CD4-positive, CD25-positive, alpha-beta regulatory T cell (primary cell): ENCODE measurements at places on chromosomes 13 and 19.

DNA sequence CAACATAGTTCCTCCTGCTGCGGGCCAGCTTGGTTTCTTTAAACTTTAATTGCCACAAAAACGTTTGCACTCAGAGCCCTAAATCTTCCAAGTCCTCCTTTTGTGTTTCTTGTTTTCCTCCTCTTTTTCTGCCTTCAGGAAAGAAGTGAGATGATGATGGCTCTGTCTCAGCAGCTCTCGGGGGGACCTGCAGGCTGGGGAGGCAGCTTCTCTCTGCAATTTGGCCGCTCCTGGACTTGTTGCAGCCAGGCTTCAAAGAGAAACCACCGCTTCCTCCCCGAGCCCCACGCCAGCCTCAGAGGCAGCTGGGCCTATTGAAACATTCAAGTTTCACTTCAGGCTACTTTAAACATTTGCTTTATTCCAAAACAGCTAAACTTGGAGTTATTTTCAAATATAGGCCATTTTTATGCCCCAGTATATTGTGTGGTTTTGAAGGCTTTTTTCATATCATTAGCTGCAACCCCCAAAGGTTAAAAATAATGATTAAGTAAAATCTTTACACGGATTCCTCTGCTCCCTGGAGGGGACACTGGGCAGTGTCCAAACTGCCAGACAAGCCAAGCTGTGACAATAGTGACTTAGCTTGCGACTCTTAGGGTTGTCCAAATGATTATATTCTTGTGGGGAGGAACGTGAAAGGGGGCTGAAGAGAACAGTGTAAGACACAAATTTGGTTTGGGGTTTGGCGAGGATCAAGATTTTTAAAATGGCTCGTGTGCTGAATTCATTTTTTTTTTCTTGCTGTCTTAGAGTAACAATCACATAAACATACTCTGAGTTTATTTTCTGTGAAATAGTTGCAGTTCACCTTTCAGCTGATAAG lies 330.8 kb downstream of the DLEU7 start:
- DNase-seq = peak; percentile 33

DNA sequence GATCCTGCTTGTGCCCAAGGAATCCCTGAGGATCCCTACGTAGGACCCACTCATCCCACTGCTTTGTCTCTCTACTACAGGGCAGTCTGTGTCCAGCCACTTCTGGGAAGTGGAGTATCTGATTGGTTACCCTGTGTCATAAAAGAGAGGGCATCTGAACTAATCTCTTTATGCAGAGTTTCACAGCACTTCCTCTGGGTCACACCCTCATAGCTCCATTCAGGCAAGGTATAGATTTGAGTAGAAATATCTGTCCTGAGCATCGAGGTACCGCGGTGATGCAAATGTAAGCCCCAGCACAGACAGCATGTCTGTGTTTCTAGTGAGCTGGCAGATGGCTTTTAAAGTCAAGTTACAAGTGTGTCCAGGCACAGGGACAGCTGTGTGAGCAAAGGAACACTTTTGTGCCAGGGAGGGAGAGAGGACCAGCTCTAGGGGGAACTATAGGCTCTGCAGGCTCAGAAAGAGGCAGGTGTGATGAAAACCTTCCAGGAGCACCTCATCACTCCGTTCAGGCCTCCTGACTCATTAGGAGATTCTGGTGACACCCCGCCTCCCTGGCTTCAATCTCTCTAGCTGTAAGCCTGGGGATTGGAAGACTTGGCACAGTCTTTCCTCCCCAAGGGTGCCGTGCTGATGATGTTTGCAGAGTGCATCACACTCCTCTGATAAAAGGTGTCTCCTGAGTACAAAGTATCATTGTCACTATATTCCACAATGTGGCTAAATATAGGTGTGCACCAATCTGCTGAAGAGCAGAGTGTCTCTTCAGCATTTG lies 84.3 kb upstream of the UBL3 start:
- peak; percentile 15 for DNase-seq

DNA sequence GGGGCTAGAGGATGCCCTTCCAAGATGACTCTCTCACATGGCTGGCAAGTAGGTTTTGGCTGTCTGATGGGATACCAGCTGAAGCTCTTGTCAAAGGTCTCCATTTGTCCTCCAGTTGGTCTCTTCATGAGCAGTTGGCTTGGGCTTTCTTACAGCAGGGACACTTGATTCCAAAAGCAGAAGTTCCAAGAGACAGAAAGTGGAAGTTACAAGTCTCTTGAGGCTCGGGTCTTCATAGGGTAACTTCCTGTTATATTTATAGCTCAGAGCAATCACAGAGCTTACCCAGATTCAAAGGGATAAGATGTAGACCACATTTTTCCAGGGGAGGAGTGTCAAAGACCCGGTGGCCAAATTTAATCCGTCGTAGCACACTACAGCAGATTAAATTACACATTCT lies 440.0 kb downstream of the RFC3 start:
- DNase-seq = no peak

GRCh38 chr19:2567580-2567979 lies 91.7 kb downstream of the GADD45B start:
- DNase-seq = no peak

GRCh38 chr13:29878101-29878500 lies 27.7 kb upstream of the UBL3 start:
- no peak for DNase-seq

DNA sequence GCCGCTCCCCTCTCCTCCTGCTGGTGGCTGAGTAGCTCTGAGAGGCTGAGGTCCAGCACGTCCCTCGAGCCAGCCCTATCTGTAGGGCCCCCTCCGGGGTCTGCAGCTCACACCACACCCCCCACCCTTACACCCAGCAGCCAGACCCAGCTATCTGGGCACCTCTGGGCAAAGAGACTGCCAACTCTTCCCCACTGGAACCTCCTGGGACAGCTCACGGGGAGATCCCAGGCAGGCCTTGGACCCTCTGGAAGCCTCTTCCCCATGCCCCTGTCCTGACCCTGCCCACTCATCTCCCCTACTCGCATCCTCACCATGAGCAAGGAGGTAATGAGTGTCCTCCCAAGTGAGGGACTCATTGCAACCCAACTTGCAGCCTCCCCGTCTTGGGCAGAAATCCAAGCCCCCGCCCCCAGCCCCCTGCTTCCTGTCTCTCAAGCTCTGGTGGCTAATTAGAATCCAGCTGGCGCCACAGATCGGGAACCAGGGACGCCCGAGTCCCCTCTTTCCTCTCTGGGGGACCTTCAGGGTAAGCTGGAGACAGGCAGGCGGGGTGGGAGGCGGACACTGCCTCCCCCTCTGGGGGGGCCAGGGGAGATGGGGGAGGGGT lies 22.1 kb downstream of the ADGRL1 start:
- DNase-seq = no peak

GRCh38 chr19:49685845-49686332 lies 3.5 kb upstream of the ADM5 start:
- no peak for DNase-seq

DNA sequence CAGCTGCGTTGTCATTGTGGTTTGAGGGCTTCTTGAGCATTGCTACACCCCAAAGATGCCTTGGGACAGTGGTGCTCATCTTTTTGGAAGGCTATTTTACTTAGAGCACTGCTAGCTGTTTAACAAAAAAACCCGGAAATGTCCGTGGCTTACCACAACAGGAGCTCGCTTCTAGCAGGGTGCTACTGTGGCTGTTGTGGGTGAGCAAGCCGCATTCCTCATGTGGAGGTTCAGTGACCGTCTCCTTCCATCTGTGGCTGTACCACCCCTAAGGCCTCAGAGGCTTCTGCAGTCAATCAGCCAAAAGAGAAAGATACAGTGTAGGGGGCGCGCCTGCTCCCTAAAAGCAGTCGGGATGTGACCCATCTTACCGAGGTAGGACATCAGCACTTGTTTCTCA lies 1004.2 kb downstream of the UQCRFS1 start:
- DNase-seq = no peak

- DNase-seq = no peak
Measured at GRCh38 chr19:44789943-44790483, 12.3 kb downstream of the CBLC start.

DNA sequence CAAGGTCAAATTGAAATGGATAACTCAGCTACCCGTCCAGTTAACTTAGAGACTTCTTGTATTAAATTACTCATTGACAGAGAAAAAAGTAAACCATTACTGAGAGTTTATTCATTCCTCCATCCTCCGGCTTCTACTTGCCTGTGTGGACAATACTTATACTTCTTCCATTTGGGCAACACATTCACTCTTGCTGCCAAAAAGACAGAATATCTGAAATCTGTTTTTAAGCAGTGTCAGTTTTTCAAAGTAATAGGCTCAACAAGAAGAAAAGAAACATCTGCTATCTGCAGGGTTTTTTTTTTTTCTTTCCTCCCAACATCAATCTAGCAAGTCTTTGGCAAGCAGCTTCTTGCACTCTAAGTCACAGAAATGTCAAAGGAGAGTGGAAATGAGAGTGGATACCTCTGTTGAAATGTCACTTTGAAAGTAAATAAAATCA lies 1142.8 kb downstream of the PCDH9 start:
- no peak for DNase-seq

DNA sequence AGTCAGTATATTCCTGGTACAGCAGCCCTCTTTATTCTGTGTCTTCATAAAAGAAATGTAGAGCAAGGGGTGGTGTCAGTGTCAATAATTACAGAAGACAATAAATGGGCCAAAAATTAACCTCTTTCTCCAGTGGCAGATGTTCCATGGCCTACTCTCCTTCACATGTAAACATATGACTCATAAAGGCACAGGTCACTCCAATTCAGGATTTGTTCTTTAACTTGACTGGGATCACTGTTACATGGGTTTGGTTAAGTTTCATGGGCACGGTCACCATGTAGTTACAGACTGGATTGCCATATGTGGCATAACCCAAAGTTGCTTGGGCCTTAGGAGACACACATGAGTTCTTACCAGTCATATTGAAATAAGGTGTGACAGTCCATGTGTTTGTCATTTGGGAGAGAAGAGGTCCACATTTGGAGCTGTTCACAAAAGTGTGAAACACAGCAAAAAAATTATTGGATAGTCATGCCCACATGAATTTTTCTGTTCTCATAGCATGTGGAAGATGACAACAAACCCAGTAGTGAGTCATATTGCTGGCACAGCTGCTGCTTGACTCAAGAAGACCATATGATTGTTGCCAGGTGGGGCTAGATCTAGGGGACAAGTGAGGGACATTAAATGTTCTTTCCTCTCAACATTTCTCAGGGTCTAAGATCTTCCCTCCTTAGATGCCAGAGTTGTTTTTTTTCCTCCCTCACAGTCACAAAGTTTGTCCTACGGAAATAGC lies 68.1 kb upstream of the HTR2A start:
- DNase-seq = no peak

GRCh38 chr13:39959497-39960144 lies 304.2 kb downstream of the COG6 start:
- peak; percentile 53 for DNase-seq

DNA sequence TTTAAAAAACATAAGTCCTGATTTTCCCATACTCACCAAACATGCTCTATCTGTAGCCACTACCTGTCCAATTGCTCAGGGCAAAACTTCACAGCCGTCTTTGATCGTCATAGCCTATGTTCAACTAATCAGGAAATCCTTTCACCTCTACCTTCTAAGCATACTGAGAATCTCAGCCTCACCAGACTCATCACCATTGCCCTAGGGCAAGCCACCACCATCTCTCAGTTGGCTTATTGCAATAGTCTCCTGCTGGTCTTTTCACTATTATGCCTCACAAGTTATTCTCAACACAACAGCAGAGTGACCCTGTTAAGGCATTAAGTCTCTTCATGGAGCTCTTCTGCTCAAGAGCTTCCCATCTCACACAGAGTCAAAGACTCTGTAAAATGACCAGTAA lies 260.4 kb upstream of the MAB21L1 start:
- no peak for DNase-seq

DNA sequence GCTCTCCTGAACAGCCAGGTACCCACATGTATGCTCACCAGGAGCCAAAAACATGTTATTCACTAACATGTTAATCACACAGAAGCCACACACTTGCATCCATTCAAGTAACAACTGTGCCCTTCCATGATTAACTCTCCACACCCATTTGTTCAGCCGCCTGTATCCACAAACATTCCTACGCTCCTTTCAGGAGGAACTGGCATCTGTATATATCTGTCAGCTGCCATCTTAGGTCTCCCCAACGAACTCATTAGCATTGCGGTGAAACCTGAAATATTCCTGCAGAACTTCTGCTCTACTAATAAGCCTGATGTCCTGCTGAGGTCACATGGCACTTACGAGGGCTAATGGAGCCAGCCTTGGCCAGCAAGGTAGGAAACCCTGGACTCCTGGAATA lies 33.0 kb downstream of the OLFM2 start:
- no peak for DNase-seq

DNA sequence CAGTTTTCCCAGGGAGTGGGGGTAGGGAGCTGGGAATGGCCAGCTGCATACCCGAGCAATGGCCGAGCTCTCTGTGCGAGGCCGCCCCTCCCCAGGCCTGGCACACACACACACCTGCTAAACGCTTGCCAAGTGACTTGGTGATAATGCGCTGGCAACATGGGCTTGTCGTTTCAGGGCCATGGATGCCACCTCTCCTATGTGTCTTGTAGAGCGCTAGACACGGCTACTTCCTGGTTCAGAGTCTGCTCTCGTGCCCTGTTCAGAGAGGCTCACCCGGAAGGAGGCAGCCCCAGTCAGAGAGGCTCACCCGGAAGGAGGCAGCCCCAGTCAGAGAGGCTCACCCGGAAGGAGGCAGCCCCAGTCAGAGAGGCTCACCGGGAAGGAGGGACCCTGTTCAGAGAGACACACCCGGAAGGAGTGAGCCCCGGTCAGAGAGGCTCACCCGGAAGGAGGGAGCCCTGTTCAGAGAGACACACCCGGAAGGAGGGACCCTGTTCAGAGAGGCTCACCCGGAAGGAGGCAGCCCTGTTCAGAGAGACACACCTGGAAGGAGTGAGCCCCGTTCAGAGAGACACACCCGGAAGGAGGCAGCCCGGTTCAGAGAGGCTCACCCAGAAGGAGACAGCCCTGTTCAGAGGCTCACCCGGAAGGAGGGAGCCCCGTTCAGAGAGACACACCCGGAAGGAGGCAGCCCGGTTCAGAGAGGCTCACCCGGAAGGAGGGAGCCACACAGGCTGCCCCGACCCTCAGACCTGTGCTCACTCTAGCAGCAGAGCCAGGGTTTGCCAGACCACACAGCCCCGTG lies 4.2 kb downstream of the ADPRHL1 start:
- DNase-seq = peak; percentile 69
